ENCODE measurements at places on chromosomes 5 and 9. TPM values are rescaled to one million over a fixed set of nuclear protein-coding genes. Genes with fewer than 3 reads are reported as not detected.

The STK32A gene
- 0.19 TPM for total RNA-seq

The TRIM14 gene
- 13.6 TPM for total RNA-seq

The GADD45G gene
- total RNA-seq: not detected

The DDX4 gene
- total RNA-seq: not detected

The TMEM232 gene
- total RNA-seq: 2.4 TPM

The TLR4 gene
- total RNA-seq: 24.3 TPM

The IFNA1 gene
- not detected for total RNA-seq

The SPEF2 gene
- 5.5 TPM for total RNA-seq

The GARIN3 gene
- not detected for total RNA-seq

The CARTPT gene
- total RNA-seq: not detected

The RAPGEF6 gene
- total RNA-seq: 16.3 TPM

The SPATA31D4 gene
- not detected for total RNA-seq

The SHOC1 gene
- 0.08 TPM for total RNA-seq

The RPL37 gene
- 4,476 TPM for total RNA-seq

The PCDHGA5 gene
- 1.4 TPM for total RNA-seq

All from A375 (cell line).